Renal cortical epithelial cell (primary cell): ENCODE measurements at places on chromosomes 3 and 15. TPM values are rescaled to one million over a fixed set of nuclear protein-coding genes. Genes with fewer than 3 reads are reported as not detected.

DNA sequence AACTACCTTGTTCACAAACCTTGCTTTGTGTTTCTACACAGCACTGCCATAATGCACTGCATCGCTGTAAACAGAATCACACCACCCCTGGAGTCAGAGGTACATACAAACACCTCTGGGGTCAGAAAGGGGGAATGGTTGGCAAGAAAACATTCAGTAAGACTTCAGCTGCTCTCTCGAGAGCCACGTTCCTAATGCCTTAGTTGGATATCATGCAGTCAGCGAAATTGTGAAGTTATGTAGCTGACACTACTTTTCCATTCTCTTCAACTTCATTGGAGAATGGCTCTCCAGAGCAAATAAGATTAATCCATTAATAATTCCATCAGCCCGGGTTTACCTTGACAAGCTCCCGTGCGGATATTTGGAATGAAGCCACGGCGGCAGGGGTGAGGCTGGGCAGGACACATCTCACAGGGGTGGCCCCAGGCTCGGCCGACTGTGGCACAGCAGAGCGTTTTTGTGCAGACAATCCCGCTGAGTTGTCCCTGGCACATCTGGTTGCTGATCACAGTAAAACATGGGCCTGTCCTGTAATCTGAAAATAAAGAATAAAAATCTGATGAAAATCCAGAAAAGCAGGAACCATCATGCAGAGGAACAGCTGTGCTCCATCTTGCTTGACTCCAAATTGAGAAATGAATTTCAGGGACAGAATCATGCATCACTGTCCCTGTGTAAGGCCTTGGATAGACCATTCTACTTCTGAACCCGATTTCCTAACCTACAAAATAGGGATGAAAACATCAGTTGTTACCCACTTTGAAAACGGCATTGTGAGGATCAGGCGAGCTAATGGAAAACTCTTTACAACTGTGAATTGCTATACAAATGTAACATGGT is 108.0 kb downstream of the FBN1 start:
- DNase-seq: no peak

DNA sequence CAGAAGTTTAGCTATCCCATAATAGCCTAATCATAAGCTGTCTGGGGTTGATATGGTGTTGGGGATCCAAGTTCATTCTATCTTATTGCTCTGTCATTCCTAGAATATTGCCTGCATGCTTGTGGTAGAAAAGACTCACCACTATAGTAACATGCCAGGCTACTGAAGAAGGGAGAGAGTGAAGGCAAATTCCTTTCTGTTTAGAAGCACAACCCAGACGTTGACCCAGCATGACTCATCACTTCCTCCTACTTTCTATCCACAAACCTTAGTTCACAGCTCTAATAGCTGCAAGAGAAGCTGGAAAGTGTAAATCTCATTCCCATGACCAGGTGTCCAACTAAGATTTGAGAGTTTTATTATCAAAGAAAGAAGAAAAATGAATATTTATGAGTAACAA is 57.8 kb upstream of the NMD3 start:
- peak; percentile 98 for DNase-seq

- no peak for DNase-seq
Measured at GRCh38 chr15:52788099-52788986, 1.8 kb downstream of the ONECUT1 start.

- DNase-seq: no peak
Measured at GRCh38 chr15:89375093-89376005, 40.7 kb upstream of the POLG start.

GRCh38 chr3:43970351-43970750 is 271.3 kb upstream of the TOPAZ1 start:
- no peak for DNase-seq

- peak; percentile 64 for DNase-seq
Measured at GRCh38 chr15:51731549-51732267, 5.7 kb downstream of the LYSMD2 start.

GRCh38 chr3:112974178-112974517 is 755 bp downstream of the CD200R1 start:
- no peak for DNase-seq

DNA sequence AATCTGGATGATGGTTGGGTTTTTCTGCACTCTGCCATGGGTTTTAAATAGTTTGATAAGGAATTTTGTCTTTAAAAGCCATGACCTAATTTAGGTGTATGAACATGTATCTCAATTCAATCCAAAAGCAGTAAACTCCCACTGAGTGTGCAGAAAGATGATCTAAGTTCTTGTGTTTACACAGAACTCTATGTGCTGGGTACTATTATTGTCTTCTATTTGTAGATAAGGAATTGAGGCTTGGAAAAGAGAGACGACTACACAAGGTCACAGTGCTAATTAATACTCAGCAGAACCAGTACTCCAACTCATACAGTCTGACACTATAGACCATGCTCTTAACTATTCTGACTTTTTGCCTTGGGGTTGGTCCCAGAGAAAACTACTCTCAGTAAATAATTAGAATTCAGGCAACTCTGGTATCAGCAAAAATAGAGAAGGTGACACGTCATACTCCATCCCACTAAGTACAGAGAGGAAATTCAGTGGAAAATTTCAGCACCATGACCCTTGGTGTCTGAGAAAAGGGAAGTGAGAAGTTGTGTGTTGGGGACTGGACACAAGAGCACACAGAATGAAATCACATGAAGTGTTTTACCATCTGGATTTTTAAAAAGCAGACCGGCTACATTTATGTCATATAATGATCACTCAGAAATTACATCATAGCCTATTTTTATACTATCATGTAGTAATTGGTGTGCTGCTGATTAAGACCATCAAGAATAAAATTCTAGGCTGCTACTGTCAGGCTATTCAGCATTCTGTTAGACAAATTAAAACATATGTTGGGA is 18.3 kb upstream of the MYH15 start:
- no peak for DNase-seq

DNA sequence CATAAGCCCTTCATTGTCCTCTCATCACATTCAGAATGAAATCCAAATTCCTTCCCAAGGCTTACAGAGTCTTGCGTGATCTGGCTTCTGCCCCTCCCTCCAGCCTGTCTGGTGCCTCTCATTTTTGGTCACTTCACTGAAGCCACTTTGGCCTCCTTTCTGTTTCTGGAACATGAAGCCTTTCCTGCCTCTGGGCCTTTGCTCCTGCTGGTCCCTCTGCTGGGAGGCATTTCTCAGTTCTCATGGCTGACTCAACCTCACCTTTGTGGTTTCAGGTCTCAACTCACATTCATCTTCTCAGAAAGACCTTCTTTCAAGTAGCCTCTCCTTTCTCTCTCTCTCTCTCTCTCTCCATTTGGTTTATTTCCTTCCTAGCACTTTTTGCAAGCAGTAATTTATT is 43.9 kb upstream of the BHLHE40 start:
- peak; percentile 60 for DNase-seq

GRCh38 chr3:138078901-138079344 is 36.5 kb downstream of the DZIP1L start:
- DNase-seq: peak; percentile 95

DNA sequence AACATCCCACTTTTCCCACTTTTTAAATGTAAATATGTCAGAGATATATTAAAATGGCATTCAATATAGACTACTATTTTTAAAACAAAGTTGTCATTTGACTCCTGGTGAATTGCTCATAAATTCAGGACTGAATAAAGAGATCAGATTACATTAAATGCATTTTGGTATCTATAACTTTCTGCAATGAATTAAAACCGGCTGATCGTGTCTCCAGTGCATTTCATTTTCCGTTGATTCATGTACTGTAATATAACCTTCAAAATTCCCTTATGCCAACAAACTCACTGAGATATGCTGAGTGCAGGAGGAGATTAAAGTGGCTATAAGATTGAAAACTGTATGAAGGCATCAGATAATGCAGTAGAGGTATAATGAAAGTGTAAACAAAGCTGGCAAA is 361.1 kb upstream of the CDIN1 start:
- DNase-seq: no peak

Gene ROPN1B
- not detected in 2 replicates for total RNA-seq

Gene MEGF11
- 0.35 and 6.2 TPM in 2 replicates for total RNA-seq

Gene GLDN
- total RNA-seq: not detected in 2 replicates

Gene GOLGA8G
- total RNA-seq: 0.05 TPM in 1 of 2 replicates, not detected in the other

Gene RBPMS2
- 0.05 TPM in 1 of 2 replicates, not detected in the other for total RNA-seq

Gene FANCD2OS
- not detected in 2 replicates for total RNA-seq
